ENCODE measurements at places on chromosomes 1 and 21. TPM values are rescaled to one million over a fixed set of nuclear protein-coding genes. Genes with fewer than 3 reads are reported as not detected.
A peak's percentile ranks its signal among the peaks of the same experiment; 100 is the strongest.

- no peak overlapping the region for H3K27ac ChIP-seq
- no peaks in the 10 kb centered on the region for H3K27me3 ChIP-seq
- H3K4me1 ChIP-seq = no peaks in the 10 kb centered on the region
- H3K4me3 ChIP-seq = no peak overlapping the region
- DNase-seq = no peak
Measured at GRCh38 chr1:84289169-84289785, 12.2 kb upstream of the SAMD13 start.

GRCh38 chr1:223733898-223734852 is 21.8 kb downstream of the CAPN2 start:
- peak overlapping the region; percentile 27 for H3K4me3 ChIP-seq
- peak; percentile 79 for DNase-seq
- no peaks in the 10 kb centered on the region for H3K27me3 ChIP-seq
- peaks cover 10% of the 10 kb centered on the region for H3K36me3 ChIP-seq

GRCh38 chr1:6370006-6370405 is 23.6 kb downstream of the ACOT7 start:
- H3K27ac ChIP-seq = no peak overlapping the region
- no peaks in the 10 kb centered on the region for H3K4me1 ChIP-seq
- H3K27me3 ChIP-seq = no peaks in the 10 kb centered on the region
- H3K4me3 ChIP-seq = no peak overlapping the region

DNA sequence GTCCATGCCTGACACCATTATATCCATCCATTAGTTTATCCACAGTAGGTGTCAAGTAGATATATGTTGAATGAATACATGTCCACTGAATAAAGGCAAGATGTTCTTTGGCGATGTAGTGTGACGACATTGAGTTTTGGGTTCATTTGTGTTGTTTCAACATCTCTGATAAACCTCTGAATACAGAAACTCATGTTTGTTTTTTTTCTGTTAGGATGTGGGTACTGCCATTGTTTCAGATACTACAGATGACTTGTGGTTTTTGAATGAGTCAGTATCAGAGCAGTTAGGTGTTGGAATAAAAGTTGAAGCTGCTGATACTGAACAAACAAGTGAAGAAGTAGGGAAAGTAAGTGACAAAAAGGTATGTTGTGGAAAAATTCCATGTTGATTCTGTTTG is 28.1 kb downstream of the MDM4 start:
- DNase-seq = no peak
- peaks cover 100% of the 10 kb centered on the region for H3K36me3 ChIP-seq
- H3K27me3 ChIP-seq = no peaks in the 10 kb centered on the region

GRCh38 chr1:180954005-180954800 is 41.5 kb downstream of the KIAA1614 start:
- no peaks in the 10 kb centered on the region for H3K27me3 ChIP-seq
- H3K4me1 ChIP-seq = no peaks in the 10 kb centered on the region
- no peak overlapping the region for H3K27ac ChIP-seq
- H3K36me3 ChIP-seq = no peaks in the 10 kb centered on the region

DNA sequence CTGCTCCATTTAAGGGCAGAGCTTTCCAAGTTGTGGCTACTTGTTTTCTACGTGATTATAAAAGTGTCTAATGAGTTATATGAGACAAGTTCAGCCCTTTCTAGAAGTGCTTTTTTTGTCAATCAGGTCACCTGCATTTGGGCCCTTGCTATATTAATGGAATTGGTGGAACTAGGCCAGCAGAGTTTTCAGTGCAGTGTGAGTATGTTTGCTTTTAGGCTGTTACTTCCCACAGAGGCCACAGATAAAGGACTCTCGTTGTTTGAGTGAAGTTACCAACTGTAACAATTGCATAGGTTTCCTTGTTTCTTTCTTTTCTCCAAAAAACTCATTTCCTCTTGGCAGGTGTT is 10.9 kb downstream of the SMAP2 start:
- H3K4me3 ChIP-seq = no peak overlapping the region
- H3K4me1 ChIP-seq = peaks cover 74% of the 10 kb centered on the region
- no peaks in the 10 kb centered on the region for H3K27me3 ChIP-seq
- H3K36me3 ChIP-seq = no peaks in the 10 kb centered on the region
- peak overlapping the region; percentile 83 for H3K27ac ChIP-seq

GRCh38 chr1:46197964-46198811 is at the start of gene POMGNT1:
Gene POMGNT1, minus strand, starts transcription at chr1:46198434. Its CDS starts 613 bp downstream, at chr1:46197821.
- peaks cover 6% of the 10 kb centered on the region for H3K4me1 ChIP-seq
- H3K27me3 ChIP-seq = no peaks in the 10 kb centered on the region
- peak; percentile 88 for DNase-seq
- peaks cover 21% of the 10 kb centered on the region for H3K36me3 ChIP-seq
- peak within 1 kb of the TSS; percentile 85 for H3K27ac ChIP-seq

DNA sequence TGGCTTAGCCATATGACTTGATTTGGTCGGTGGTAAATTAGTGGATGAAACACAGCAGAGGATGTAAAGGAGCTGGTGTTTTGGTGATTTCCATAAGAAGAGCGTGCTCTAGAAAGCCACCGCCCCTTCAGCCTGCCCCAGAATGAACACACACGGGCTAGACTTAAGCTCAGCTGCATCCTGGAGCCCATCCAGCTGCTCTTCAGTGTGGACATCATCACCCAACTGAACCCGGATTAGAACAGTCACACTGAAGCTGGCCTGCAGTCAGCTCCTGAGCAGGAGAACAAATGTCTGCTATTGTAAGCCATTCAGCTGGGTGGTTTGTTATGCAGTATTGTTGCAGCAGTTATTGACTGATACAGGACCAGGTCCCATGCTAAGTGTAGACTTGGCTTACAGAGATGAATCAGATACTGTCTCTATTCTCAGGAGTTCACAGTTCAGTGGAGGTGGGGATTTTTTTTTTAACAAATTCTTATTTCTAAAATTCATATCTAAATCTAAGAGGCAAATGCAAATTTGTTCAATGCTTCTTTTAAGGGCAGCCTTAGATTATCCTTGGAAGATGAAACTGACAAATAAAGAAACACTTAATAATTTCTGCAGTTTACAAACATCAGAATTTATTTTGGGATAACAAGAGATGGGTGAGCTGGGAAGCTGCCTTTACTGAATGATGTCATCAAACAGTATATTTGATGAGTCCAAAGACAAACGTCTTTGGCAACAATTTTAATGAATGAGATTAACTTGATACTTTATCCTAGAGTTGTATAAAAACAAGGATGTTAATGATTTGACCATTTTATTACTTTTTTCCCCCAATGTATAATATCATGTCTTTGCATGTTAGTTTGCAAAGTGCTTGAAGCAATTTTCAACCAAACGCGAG is 251.2 kb downstream of the TRABD2B start:
- H3K36me3 ChIP-seq = no peaks in the 10 kb centered on the region
- no peaks in the 10 kb centered on the region for H3K27me3 ChIP-seq
- no peak overlapping the region for H3K27ac ChIP-seq
- H3K4me1 ChIP-seq = no peaks in the 10 kb centered on the region

DNA sequence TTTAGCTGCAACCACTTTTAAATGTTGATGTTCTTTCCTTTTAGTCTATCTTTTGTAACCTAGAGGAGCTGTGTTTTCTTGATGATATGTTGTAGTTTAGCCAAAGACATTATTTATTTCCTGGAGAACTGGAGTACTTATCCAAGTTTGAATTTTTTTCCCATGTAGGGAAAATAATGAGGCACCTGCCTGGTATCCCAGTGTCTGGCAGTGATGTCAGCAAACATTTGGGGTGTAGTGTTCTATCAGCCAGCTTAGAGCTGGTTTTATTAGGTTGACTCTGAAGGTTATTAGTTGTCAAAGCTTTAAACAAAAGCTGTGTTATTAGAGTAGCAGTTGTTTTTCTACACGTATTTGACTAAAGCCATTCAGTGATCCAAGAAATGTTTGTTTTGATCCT is 3.2 kb downstream of the CTPS1 start:
- H3K27ac ChIP-seq = no peak overlapping the region
- no peak overlapping the region for H3K4me3 ChIP-seq
- peaks cover 46% of the 10 kb centered on the region for H3K4me1 ChIP-seq
- H3K27me3 ChIP-seq = no peaks in the 10 kb centered on the region
- H3K36me3 ChIP-seq = peaks cover 15% of the 10 kb centered on the region

- H3K4me1 ChIP-seq = no peaks in the 10 kb centered on the region
- no peak overlapping the region for H3K4me3 ChIP-seq
- H3K27ac ChIP-seq = no peak overlapping the region
- no peaks in the 10 kb centered on the region for H3K36me3 ChIP-seq
- no peaks in the 10 kb centered on the region for H3K27me3 ChIP-seq
Measured at GRCh38 chr1:216641669-216642460, 81.4 kb downstream of the ESRRG start.

DNA sequence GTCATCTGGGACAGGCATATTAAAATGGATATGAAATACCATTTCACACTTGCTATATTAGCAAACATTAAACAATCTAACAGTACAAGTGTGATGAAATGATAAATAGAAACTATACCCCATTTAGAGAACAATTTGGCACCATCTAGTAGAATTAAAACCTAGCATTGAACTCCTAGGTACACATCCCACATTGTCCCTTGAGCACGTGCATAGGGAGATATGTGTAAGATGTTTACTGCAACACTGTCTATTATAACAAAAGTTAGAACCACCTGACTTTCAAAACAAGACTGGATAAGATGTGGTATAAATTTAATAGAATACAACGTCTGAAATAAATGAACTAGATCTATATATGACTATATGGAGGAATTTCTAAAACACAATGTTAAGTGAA is 3.8 kb downstream of the SLC22A15 start:
- H3K4me3 ChIP-seq = no peak overlapping the region
- no peak overlapping the region for H3K27ac ChIP-seq
- no peaks in the 10 kb centered on the region for H3K4me1 ChIP-seq
- H3K27me3 ChIP-seq = no peaks in the 10 kb centered on the region
- no peak for DNase-seq

The ERG gene
- total RNA-seq = 36.7 TPM

The ANKRD45 gene
- total RNA-seq = 0.87 TPM

The HORMAD1 gene
- total RNA-seq = 1.2 TPM

Data from upper lobe of right lung (tissue), 1 donor.